ENCODE measurements at places on chromosomes 12 and 14.

- DNase-seq: no peak
Measured at GRCh38 chr14:22159957-22160356, 429.1 kb downstream of the DAD1 start.

GRCh38 chr12:129357233-129357632 is 504.0 kb downstream of the GLT1D1 start:
- DNase-seq: no peak

DNA sequence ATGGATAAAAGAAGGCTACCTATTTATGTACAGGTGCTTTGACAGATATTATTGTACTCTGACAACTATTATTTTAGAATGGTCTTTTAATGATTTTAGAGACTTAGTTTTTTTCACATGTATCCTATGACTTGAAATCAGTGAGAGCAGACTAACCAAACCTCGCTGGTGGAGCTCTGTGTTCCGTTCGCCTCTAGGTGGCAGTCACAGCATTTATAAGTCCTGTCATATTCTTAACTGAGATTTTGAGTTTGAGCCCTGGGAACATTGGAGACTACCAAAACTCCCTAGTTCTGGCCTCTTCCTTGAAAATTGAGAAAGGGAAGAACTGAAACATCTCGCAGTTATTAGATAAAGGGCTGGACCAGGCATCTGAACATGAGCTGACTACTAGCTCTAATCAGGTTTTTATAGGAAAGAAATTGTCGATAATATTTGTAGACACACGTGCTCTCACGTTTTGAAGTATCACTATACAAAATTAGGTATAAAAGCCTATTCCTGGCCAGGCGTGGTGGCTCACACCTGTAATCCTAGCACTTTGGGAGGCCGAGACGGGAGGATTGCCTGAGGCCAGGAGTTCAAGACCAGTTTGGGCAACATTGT is 48.3 kb downstream of the TTLL5 start:
- peak; percentile 72 for DNase-seq

DNA sequence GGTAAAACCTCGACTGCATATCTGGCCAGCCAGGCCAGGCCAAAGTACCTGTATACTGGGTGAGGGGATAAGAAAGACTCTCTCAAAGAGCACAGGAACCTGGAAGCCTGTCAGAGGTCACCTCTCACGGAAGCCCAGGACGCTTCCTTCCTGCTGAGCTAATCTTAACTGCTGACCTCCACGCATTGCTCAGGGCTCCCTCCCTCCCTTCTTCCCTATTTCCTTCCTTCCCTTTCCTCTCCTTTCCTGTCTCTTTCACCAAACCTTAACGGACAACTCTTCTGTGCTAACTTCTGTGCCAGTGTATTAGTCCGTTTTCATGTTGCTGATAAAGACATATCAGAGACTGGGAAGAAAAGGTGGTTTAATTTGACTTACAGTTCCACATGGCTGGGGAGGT is 14.8 kb upstream of the RNASE10 start:
- no peak for DNase-seq

- DNase-seq: no peak
Measured at GRCh38 chr12:16524378-16524777, 81.6 kb downstream of the LMO3 start.

DNA sequence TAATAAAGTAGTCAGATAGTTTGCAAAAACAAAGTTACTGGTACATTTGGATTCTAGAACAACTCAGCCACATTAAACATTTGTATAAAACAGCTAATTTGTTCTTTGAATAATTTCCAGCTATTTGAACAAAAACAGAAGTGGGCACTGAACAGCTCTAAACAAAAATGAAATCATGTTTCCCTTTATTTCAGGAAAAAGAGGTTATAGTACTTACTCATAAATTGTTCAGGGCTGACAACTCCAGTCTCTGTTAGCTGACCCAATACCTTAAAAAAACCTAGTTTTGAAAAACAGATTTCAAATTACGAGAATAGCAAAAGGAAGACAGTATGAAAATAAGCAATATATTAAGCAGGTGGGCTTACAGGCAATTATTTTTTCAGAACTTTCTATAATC is 8.2 kb downstream of the GNPNAT1 start:
- DNase-seq: no peak

GRCh38 chr12:104750061-104750460 is 208.0 kb downstream of the SLC41A2 start:
- DNase-seq: no peak

- DNase-seq: no peak
Measured at GRCh38 chr12:21962236-21962635, 21.0 kb upstream of the ABCC9 start.

GRCh38 chr12:77746096-77746495 is 84.6 kb upstream of the NAV3 start:
- DNase-seq: no peak

DNA sequence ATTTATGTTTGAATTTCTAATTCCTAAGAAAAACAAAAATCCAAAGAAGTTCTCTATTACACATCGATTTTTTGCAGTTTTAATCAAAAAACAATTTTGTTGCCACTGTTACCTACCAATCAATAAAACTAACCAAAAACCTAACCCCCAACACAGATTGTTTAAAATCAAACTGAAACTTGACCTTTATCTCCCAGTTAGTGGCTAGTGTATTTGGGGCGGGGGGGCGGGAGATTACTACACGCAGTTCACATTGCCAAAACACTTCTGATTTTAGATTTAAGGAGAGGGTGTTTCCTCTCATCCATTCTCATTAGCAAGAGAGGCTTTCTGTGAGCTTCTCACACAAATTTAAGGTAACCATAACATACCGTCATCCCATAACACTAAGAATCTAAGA is 6.4 kb downstream of the CDC42BPB start:
- no peak for DNase-seq

GRCh38 chr12:66898700-66899469 is 220.0 kb upstream of the GRIP1 start:
- DNase-seq: no peak

DNA sequence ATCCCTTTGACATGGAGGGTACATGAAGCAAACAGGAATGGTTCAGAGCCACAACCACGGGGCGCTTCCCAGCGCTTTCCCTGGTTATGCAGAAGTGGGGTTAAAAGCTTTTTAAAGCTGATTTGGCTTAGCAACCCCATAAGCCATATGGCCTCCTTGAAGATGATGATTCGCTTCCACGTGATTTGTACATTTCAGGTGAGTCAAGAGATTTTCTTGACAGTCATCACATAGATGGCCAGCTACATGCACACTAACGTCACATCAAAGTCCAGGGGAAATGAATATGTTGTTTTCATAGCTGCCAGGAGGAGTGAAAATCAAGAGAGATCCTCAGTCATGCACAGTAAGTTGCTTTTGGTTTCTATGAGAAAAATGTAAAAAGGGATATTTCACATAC is 309.7 kb downstream of the TMEM132D start:
- no peak for DNase-seq

- DNase-seq: no peak
Measured at GRCh38 chr14:79278798-79279644, 932.3 kb downstream of the DIO2 start.

DNA sequence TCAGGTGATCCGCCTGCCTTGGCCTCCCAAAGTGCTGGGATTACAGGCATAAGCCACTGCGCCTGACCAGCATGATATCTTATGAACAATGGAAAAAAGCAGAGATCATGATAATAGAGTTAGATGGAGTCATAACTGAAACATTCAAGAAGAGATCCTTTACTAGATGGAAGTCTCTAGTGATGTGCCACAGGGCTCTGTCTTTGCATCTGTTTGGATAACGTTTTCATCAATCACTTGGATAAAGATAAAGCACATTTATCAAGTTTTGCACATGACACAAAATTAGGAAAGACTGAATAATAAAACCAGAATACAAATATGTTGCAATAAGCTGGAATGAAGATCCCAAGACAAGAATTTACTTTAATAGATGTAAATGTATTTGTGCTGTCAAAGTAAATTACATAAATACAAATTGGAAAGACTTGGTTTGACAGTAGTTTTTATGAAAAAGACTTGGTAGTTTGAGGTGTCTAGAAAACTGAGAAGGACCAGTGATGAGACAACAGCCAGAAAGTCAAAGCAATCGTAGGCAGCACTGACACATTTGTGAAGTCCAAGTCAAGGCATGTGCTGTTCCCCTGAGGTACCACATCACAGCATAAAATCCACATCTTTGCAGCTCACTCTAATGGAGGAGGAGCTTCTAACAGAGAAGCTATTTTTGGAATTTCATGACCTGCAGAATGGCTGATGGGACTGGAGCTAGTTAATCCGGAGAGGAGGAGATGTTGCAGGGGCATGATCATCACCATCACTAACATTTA is 28.5 kb downstream of the GPRC5A start:
- no peak for DNase-seq

GRCh38 chr12:52390739-52391617 is 5.5 kb upstream of the KRT84 start:
- DNase-seq: no peak

DNA sequence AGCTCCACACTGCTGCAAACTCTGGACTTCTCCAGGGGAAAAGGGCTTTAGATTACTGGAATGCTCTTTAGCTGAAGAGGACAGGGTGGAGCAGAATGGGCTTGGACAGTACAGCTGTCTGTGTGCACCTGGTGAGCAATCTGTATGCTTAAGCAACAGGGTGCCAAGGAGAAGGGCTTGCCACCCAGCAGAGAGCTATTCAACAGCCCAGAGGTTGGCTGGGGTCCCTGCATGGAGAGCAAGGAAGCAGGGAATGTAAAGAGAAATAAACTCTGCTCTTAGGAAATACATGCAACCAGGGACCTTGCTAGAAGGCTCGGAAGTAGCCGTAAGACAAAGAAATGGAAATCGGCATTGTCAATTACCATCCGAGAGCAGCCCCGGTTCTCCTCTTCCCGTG is 53.0 kb upstream of the CORO1C start:
- no peak for DNase-seq

- no peak for DNase-seq
Measured at GRCh38 chr12:116806845-116807440, 68.8 kb downstream of the RNFT2 start.
